Stimulated activated CD8-positive, alpha-beta memory T cell treated with anti-CD3 and anti-CD28 coated beads, Interleukin-4, amount 100 ng/mL, for 4 hours (primary cell): ENCODE measurements at places on chromosomes 4 and X.

DNA sequence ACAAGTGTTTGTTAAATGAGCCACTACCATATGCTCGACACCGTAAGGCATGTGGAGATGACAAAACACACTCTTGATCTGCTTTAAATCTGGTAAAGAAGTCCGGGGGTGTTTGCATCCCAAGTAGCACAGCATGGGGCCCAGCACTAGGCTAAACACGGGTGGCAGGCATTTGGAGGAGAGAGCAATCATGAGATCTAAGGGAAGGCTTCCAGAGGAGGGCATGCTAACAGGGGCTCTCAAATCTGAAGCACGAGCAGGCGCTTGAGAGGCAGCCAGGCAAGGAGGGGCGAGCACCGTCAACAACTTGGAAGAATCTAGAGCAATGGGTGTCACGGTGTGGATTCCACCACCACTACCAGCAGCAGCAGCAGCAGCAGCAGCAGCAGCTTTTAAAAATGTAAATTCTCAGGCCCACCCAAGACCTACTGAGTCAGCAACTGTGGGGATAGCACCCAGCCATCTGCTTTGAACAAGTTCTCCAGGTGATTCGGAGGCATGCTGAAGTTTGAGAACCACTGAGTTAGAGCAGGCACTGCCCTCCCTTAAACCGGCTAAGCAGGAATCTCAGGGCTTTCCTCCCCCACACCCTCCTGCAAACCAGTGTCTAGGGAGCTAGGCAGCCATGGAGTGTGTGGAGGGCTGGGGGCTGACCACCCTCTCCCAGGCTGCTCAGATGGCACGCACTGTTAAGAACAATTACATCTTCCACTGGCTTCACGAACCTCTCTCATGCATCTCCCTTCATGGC lies 70.2 kb upstream of the MAP3K15 start:
- no peak for DNase-seq

DNA sequence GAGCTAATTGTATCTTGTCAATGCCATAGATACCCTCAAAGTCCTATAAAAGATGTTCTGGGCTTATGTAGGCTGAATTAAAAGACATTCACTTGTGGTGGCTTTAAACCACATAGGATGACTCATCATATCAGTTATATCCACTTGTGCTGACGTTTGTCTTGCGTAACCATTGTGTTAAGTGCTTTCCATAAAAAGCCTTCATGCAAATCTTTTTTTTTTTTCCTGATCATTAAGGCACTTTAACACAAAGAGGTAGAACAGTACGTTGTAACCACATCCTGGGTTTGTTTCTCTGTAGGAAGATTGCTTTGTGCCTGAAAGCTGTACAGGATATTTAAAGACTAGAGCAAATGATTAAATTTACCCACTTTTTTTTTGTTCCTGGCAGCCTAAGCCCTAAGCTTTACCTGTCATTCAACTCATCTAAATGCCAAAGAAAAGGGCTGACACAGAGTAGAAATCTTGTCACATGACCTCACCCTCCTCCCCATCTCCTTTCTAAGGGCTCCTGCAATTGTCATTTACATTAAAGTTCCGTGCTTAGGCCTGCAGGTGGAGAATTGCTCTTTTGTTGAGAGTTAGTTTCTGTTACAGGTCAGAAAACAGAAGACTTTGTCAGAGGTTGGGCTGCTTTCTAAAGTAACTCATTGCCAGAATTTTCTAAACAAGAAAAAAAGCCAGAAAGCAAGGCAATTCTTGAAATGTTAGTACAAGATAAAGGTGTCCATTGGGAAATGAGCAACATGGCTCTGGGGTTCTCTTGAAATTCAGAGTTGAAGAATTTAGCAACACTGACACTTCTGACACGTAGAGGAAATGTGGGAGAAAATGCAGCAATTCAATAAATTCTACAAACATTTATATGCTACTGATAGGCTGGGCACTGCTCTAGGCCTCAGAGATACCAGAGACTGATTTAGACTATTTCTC lies 555.6 kb downstream of the PPARGC1A start:
- no peak for DNase-seq

DNA sequence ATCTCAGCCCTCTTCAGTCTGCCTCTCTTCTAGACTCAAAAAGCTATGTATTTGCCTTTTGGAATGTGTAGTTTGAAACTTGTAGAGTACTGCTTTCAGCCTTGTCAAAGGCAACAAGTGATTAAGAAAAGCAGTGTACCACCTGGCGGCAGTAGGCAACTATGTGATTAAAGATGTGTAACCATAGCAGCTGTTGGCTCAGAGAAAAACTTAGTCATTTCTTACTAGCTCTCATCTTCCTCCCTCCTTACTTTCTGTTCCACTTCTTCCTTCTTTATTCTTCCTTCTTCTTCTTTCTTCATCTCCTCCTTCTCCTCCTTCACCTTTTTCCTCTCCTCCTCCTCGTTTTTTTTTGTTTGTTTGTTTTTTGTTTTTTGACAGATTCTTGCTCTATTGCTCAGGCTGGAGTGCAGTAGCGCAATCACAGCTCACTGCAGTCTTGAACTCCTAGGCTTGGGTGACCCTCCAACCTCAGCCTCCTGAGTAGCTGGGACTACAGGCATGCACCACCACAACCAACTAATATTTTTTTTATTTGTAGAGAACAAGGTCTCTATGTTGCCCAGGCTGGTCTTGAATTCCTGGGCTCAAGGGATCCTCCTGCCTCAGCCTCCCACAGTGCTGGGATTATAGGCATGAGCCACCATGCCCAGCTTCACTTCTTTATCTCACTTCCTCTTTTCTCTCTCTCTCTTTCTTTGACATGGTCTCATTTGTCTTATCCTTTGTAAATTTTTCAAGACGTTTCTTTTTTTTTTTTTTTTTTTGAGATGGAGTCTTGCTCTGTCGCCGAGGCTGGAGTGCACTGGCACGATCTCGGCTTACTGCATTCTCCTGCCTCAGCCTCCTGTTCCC lies 32.6 kb downstream of the ABHD18 start:
- DNase-seq = no peak

DNA sequence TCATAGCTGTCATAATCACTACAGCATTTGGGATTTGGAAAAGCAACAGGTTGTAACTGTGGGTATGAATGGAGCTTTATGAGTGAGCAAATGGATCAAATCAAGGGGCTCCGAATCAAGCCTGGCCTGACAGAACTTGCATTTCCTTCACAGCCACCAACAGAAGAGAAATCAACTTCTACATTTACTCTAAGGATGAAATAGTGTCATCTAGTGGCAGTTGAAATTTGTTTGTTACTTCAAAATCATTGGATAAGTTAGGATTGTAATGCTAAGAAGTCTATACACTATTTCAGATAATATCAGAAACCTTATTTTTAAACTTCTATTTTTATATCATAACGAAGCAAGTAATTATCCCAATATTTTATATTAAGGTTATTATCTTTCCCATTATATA lies 10.7 kb upstream of the WDR17 start:
- no peak for DNase-seq

DNA sequence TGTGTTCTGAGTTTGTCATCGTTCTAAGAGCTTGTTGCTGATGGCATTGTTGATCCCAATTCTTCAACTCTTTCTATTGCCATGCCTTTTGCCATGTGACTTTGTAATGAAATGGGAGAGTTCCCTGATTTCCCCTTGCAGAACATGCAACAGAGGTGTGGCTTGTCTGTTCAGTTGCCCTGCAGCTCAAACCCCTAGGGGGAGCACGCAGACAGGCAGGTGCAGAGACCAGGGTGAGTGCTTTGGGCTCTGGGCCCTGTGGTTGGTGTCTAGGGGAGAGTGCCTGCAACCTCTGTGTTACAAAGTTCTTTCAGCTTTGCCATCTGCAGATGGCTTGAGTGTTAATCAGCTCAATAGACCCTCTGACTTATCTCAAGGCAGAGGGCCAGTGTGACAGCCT lies 332.7 kb downstream of the MID1IP1 start:
- DNase-seq = no peak

DNA sequence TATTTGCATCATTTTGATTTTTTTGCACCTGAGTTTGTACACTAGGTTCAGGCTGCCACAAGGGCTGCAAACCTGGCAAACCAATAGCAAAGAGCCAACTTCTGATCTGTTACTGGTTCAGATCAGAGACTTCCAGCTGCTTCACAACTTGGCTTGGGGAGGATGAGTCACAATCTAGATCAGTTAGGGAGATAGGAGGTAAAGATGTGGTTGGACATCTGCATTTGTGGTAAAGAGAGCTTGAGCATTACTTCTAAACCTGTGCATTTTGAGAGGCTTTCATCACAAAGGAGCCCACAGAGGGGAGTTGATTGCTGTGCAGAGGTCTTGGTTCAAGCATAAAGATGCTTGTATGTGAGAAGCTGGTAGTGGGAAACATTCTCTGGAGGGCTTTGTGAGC lies 34.5 kb downstream of the LINC00632 start:
- no peak for DNase-seq

GRCh38 chrX:134981910-134982309 lies 8.9 kb upstream of the SMIM10 start:
- DNase-seq = no peak

DNA sequence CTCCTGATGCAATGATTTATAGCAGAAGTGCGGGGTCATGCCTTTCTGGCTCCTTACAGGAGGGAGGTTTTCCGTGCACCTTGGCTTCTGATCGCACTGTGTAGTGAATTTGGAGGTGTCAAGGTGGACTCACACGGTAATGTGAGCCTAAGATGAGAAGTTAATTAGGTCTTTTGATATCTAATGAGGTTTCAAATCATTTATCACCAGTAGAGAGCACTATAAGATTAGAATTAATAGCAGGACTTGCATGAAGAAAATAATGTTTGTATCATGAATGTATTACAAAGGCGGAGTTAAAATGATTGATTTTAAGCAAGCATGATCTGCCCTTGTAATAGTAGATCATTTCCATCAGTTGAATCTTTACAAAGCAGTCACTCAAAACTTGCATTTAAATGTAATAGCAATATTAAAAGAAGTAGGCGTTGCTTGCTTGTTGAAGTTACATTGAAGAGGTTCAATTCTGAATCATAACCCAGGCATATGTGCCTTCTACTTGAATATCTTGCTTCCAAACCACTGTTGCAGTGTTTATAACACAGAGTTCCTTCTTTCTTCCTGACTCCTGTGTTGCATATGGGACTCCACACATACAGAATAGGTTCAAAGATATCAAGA lies 152.1 kb downstream of the FMR1NB start:
- DNase-seq = no peak

DNA sequence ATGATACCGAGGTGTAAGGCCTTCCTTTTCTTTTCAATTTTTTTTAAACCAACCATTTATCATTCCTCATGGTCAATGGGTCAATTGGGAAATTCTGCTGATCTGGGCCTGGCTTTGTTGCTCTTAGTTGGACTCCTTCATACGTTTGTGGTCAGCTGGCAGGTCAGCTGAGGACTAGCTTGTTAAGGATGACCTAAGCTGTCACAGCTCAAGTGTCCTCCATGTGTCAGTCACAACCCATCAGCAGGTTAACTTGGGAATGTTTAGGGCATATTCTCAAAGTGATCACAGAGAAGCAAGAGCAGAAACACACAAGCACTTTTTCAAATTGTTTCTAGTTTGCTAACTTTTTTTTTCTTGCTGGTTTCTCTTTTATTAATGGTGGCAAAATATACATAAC lies 117.4 kb upstream of the MAB21L2 start:
- DNase-seq = no peak
